ENCODE measurements at places on chromosomes 16 and 17.

DNA sequence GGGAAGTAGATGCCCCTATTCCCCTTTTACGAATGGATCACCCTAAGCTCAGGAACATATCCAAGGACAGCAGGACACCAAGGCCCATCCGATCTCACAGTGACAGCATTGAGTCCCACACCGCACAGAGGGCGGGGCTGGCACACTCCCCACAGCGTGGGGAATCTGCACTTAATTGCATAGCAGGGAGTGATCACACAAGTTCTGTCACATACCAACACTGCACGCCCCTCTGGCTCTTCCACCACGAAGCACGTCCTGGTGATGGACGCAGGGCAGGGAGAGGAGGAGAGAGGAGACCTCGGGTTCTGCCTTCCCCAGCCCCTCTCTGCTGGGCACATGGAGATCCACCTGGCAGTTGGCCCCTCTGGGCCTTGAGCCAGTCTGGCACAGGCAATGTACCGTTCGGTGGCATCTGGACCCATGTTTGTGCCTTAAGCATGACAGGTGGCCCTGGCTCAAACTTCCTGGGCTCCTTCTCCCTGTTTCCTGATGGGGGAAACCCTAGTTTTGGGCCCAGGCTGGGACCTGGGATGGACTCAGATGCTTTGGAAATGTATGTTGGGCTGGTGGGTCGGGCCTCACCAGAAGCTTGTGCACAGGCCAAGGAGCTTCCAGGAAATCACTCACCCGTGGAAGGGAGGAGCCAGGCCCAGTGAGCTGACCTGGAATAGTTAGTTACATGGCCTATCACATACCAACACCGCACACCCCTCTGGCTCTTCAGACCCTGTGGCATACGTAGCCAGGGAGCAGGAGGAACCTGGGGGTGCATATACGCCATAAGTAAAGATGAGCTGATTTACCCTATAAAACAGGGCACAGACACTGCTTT, 35.1 kb upstream of the CREBBP start:
- no peak for DNase-seq

- DNase-seq = no peak
Observed at GRCh38 chr16:11585460-11586377, 1.0 kb downstream of the LITAF start.

- DNase-seq = no peak
Observed at GRCh38 chr16:1381612-1382406, 30.1 kb downstream of the GNPTG start.

DNA sequence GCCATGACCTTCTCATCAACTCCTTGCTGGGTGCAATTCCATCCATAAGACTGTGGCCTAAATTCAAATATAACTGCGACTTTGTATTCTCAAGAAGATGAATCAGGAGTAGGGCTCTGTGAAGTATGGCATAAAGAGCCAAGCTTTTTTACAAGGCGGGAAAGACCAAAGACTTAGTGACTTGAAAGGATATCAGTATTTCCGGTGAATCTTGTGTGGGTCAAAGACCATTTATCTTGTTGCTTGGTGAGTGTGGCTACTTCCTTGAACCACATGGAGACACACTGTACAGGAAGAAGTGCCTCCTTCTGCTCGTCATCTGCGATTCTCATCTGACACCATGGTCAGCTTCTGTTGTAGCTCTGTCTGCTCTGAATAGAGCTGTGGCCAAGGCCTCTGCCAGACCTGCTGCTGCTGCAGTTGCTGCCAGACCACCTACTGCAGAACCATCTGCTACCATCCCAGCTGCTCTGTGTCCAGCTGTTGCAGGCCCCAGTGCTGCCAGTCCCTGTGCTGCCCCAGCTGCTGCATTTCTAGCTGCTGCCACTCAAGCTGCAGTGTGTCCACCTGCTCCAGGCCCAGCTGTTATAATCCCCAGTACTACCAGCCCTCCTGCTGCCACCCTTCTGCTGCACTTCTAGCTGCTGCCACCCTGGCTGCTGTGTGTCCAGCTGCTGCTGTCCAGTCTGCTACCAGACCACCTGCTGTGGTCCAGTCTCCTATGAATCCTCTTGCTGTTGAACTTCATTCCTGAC, 6.1 kb upstream of the KRTAP2-4 start:
- no peak for DNase-seq

GRCh38 chr17:5705876-5706576, 121.7 kb upstream of the NLRP1 start:
- DNase-seq = no peak

DNA sequence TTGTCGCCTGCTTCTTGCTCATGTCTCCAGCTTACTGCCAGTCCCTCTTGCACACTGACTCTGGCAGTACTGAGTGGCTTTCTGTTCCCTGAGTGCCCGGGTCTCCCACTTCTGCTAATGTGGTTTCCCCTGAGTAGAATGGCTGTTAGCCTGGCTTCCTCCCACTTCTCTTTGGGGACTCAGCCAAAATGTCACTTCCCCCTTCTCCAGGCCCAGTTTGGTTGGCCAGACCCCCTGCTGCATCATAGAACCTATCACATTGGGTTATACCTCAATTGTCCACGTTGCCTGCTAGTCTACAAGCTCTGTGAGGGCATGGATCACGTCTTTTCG, 304.4 kb downstream of the HS3ST3B1 start:
- no peak for DNase-seq

GRCh38 chr17:51682115-51682514, 421.8 kb downstream of the UTP18 start:
- no peak for DNase-seq

- no peak for DNase-seq
Observed at GRCh38 chr16:10200637-10201586, 18.7 kb upstream of the GRIN2A start.

DNA sequence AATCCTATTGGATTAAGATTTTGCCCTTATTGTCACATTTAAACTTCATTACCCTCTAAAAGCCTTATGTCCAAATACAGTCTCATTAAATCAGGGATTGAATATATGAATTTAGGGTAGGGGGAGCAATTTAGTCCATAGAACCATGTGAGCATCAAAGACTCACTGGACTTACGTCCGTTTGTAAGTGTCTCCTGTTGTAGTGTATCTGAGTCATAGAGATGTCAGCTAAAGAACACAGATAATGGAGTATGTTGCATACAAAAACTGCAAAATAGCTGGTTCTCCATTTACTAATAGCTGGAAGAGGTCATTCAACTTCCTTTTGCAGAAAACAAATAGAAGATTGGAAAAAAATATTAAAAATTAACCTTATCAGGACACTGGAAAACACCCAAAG, 599.1 kb upstream of the SOX9 start:
- DNase-seq = no peak

GRCh38 chr16:86718118-86718517, 139.8 kb downstream of the FOXL1 start:
- no peak for DNase-seq

GRCh38 chr17:63626551-63627180, 4.4 kb downstream of the MAP3K3 start:
- no peak for DNase-seq

DNA sequence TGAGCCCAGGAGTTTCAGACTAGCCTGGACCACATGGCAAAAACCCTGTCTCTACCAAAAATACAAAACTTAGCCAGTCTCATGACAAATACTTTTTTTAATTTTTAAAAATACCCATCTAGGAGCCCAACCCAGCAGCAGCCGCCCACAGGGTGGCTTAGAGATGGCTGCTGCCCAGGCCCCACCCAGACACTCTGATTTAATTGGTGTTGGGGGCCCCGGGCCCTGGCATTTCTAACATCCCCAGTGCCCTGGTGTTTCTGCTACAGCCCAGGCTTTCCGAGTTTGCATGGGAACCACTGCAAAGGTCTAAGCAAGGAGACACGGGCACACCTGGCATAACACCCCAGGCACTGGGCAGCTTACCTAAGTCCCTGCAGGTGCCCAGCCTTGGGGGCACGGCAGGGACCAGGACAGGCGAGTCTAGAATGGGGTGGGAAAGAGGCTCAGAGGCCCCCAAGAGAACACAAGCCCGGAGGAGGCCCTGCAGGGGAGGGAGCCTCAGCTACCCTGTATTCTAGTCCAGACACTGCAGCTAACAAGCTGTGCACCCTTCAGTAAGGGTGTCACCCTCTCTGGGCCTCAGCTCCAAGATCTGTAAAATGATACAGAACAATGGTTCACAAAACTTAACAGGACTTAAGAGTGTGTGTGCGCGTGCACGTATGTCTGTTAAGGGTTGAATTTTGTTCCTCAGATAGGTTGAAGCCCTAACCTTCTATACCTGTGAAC, 48.8 kb downstream of the RMI2 start:
- no peak for DNase-seq

GRCh38 chr16:88783391-88784073, 1.5 kb downstream of the PIEZO1 start:
- no peak for DNase-seq

DNA sequence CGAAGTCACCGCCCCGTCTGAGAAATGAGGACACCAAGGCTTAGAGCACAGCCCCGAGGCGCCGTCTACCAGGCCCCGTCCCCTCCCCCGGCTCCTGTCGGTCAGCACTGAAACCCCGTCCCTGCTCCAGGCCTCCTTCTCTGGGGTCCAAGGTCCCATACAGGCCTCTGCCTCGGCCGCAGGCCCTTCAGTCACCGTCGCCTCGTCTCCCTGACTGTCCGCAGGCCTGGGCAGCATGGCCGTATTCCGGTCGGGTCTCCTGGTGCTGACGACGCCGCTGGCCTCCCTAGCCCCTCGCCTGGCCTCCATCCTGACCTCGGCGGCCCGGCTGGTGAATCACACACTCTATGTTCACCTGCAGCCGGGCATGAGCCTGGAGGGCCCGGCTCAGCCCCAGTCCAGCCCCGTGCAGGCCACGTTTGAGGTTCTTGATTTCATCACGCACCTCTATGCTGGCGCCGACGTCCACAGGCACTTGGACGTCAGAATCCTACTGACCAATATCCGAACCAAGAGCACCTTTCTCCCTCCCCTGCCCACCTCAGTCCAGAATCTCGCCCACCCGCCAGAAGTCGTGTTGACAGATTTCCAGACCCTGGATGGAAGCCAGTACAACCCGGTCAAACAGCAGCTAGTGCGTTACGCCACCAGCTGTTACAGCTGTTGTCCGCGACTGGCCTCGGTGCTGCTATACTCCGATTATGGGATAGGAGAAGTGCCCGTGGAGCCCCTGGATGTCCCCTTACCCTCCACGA, 617 bp downstream of the COASY start:
- no peak for DNase-seq

DNA sequence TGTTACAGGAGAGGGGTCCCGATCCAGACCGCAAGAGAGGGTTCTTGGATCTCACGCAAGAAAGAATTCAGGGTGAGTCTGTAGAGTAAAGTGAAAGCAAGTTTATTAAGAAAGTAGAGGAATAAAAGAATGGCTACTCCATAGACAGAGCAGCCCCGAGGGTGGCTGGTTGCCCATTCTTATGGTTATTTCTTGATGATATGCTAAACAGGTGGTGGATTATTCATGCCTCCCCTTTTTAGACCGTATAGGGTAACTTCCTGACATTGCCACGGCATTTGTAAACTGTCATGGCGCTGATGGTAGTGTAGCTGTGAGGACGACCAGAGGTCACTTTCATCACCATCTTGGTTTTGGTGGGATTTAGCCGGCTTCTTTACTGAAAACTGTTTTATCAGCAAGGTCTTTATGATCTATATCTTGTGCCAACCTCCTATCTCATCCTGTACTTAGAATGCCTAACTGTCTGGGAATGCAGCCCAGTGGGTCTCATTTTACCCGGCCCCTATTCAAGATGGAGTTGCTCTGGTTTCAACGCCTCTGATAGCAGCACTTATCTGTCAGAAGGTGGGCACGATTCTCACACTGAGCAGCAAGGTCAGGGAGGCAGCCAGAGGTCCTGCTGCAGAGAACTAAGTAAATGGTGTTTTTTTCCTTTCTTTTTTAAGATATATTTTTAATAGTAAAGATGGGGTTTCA, 26.5 kb upstream of the XYLT2 start:
- DNase-seq = no peak

DNA sequence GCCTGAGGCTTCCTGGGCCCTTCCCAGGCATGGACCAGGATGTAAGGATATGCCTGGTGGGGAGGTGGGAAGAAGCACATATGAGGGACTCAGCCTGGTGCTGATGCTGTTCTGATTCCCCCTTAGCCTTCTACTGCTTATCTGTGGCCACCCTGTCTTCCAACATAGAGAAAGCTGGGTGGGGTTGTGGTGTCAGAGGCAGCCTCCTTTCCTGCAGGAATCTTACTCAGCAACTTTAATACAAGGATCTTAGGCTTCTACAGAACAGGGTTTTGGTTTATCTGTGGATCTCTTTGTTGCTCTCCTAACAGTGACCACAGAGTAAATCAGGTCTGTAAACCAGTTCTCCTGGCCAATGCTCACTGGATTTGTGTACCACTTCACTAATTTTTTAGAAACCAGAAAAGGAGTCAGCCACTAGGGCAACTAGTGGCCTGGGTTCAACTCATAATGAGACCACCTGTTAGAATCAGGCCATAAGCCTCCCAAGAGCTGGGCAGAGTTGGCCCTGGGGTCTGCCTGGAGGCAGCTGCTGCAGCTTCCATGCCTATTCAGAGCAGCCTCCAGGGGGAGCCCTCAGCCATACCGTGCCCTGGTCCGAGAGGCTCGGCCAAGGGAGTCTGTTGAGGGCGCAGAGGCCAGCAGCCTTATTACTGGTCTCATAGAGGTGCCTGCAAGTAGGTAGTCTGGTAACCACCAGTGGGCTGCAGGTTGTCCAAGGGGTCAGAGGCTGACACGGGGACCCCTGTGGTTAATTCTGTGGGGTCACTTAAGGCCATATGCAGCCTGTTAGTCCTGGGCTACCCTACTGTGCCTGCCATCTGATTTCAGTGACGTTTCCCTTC, 7.1 kb downstream of the HAS3 start:
- no peak for DNase-seq

DNA sequence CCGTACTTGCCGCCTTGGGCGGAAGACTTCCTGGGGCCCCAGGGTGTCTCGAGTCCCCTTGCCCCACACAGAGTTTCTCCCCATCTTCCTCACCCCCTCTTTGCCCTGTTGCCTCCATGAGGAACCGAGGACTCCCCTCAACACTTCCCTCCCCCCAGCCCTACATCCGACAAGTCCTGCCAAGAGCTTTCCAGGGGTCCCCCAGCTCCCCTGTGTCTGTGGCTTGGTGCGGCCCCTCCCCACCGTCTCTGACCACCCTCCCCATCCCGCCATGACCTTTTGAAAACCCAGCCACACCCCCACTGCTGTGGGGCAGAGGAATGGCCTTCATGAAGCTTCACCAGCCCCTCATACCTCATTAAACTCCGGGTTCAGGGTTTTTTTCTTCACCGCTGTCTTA, 11.4 kb downstream of the SCGB1C2 start:
- DNase-seq = no peak

- no peak for DNase-seq
Observed at GRCh38 chr16:53055541-53056391, 975 bp downstream of the CHD9 start.

Data from LNCaP clone FGC (cell line).